Muscle of arm (tissue), 14 donors: ENCODE measurements at places on chromosomes 12 and 14. TPM values are rescaled to one million over a fixed set of nuclear protein-coding genes. Genes with fewer than 3 reads are reported as not detected.
A peak's percentile ranks its signal among the peaks of the same experiment; 100 is the strongest.

DNA sequence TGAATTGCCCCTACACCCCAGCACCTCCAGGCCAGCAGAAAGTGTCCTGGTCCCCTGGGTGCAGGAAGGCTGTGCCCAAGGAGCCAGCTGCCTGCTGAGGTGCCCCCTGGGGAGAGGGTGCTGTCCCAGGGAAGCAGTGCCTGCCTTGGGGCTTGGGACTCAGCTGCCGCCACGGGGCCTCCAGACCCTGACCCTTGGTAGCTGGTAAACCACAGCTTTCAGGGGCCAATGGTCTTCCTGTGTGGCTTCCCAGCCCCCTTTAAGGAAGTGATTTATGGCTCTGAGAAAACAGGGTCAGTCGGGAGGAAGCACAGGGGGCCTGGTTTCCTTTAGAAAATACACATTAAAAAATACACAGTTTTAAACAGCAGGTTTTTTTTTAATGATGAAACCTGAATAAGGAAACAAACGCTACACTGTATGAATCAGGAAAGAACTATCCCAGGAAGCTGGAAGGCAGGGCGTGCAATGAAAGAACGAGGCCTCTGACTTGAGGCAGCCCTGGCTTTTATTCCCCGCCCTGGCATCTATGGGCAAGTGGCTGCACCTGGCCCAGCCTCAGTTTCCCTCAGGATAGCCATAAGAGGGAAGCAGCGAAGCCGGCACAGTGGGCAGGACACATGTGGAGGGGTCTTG is 40.6 kb upstream of the EML1 start:
- DNase-seq, result no peak

Gene COL2A1
- 13.9 TPM for polyA plus RNA-seq

DNA sequence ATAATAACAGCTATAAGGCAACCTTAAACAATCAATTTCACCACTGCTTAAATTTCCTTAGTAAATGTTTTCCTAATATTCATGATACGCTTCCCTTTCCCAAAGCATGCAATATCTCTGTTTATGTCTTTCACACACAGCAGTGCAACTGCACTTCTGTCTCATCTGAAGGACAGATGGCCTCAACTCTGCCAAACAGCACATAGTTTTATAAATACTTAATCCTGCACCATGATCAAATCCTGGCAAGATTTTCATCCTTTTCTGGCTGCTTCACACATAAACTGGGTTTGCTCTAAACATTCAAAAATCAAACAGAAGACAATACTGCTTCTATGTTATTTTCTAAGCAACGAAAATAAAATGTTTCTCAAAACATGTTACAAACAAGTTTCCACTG is 266.3 kb downstream of the ITPR2 start:
- DNase-seq, result peak; percentile 70

DNA sequence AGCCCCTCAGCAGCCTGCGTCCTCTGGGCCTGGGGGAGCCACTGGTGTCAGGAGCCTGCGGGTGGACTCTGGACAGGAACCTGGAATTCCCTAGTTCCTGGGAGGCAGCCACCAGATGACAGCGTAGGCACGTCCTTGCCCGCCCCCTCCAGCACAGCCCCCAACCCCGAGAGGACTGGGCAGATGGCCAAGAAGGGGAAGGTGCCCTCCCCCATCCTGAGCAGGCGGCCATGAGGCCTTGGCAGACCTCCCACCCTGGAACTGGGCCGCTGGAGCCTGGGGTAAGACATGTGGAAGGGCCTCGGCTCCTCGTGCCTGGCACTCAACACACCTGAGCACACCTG is 60.4 kb upstream of the FBRSL1 start:
- DNase-seq, result no peak

Gene GALNT9
- 0.99 TPM for polyA plus RNA-seq
